ENCODE measurements at places on chromosomes 12 and 14.

DNA sequence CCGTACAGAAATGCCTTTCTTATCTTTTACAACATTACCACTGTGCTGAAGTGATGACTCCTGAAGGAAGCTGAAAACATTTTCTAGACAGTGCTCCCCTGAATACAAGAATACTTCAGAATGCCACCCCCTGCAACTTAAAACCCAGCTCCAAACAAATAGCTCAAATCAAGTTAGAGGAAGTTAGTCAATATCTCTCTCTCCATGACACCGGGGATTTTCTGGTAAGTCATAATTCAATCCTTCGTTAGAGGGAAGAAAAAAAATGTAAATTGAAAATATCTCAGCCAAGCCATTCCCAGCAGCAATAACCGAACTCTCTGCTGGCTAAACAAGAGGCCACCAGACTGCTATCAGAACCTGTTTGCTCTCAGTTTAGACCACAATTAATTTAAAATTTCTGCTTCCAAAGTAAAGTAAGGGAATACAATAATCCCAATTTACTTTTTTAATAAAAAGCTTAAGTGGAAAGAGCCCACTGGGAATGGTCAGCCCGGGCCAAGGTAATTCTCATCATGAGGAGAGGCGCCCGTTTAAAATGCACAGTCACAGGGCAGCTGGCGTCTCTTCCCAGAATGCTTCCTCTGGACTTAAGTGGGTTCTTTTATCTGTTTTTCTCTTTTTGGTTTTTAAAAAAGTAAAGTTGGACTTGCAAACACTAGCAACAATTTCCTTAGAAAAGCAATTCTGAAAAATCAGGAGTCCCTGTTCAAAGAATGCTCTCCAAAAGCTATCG is 710.1 kb upstream of the STXBP6 start:
- DNase-seq, result no peak

DNA sequence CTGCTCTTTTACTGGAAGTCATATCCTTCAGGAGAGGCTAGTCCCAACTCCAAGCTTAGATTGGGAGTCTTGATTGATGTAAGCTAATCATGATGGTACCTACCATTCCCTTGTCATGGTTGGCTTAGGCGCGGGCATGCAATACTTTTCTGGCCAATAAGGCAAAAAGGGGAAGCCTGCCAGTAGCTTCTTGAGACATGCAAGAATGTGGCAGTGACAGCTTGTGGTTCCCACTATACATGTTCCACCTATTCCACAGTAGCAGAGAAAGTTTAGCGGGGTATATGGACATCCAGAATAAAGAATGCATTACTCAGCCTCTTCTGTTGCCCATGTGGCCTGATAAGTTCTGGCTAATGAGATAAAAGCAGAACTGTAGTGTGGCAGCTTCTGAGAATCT is 55.0 kb downstream of the AP5M1 start:
- DNase-seq, result no peak

GRCh38 chr12:26982866-26983265 is 31.3 kb downstream of the TM7SF3 start:
- no peak for DNase-seq

- no peak for DNase-seq
Observed at GRCh38 chr14:81268016-81268416, 47.3 kb upstream of the GTF2A1 start.

- no peak for DNase-seq
Observed at GRCh38 chr12:92845329-92845728, 83.8 kb downstream of the EEA1 start.

- no peak for DNase-seq
Observed at GRCh38 chr14:68012871-68013270, 193.3 kb downstream of the RAD51B start.

DNA sequence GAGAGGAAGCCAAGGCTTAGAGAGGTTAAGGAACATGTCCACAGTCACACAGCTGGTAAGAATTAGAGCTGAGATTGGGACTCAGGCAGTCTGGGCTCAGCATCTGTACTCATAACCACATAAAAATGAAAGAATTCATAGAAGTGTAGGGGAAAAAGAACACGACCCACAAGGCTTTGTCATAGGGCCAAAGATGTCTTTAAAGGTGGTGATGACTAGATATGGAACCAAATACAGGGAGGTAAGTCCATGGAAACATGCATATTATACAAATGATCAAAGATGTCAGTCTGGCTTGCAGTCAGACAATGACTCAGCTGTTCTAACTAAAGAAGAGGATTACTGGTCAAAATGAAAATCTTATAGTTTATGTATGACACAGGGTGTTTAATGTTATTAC is 7.2 kb upstream of the SSPN start:
- no peak for DNase-seq

DNA sequence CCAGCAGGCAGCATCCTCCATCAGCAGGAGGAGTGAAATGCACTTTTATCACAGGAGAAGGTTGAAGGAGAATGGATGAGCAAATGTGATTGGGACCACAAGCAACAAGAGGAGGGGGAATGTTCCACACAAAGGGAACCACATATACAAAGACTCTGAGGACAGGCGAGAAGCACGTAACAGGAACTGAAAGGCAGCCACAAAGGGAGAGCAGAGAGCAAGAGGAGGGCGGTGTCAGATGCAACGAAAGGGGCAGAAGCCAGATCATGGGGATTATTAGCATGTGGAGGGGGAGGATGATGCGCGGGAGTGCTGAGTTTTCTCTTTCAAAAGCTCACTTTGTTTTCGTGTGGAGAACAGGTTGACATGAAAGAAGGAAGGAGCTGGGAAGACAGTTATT is 241.1 kb downstream of the SPTSSA start:
- DNase-seq, result no peak

GRCh38 chr12:103834942-103835341 is 6.1 kb downstream of the NT5DC3 start:
- no peak for DNase-seq

GRCh38 chr14:86091811-86092210 is 561.9 kb downstream of the FLRT2 start:
- no peak for DNase-seq

- no peak for DNase-seq
Observed at GRCh38 chr14:72305561-72305960, 373.3 kb downstream of the RGS6 start.

DNA sequence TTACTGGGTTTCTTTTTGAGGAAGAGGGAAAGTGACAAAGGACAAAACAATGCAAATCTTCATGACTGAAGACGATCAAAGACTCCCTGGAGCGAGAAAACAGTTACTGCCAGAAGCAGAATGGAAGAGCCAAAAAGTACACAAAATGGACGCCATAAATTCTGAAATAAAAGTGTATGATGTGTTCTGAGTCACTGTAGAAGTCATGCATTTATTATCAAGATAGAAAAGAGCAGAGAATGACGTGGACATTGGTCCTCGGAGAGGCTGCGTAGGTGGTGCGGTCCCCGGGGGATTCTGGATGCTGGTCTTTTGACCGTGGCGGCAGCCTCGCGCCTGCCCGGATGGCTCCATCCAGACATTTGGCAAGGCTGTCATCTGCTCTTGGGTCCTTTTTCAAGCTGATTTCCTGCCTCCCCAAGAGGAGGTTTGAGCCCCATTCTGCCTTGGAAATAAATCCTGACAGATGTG is 52.8 kb downstream of the C14orf132 start:
- DNase-seq, result no peak

- no peak for DNase-seq
Observed at GRCh38 chr14:103707329-103708263, 7.7 kb downstream of the XRCC3 start.

GRCh38 chr12:98260276-98260675 is 255.1 kb upstream of the TMPO start:
- DNase-seq, result no peak

DNA sequence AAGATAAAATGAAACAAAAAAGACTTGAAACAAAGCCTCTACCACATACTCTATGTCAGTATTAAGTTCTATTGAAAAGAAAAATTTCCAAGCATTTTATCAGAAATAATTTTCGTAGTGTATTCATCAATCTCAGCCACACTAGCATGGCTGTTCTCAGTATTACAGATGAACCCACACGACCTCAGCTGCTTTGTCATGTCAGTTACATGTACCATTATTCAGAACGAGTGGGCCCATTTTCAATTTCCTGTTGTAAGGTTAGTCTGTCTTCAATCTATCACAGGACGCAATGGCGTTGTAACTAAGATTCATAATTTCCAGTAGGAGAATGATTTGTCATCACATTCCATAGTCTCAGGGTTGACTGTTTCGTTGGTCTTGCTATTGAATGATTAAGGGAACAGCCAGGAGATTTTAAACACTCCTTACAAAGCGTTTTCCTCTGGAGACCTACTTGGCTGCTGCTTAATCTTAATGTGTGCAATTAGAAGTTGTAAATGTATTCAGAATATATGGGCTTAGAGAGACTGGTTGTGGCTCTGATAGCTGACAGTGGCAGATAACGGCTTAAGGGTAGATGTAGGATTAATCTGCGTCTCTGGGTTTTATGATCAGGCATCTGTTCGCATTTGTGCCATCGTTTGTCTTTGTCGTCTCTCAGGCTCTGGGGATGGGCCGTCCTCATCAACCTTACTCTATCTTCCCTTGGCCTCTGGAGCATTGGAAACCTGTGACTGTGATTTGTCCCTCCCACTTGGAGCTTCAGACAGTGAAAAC is 65.4 kb downstream of the GLT1D1 start:
- no peak for DNase-seq

DNA sequence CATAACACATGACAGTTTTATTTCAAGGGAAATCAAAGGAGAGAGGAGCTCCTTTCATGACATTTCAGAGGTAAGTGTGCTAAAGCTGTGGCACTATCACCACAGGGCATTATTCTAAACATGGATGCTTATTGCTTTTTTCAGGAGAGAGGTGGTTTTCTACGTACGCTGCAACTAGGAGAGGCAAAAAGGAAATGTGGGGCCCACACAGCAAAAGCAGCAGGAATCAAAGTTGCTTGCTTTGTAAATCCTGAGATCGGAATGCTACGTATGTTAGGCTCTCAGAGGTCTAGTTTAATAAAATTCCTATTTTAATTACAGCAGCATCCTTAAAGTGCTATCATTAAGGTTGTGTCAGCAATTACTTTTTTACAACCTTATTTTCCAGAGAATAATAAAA is 55.0 kb upstream of the GRIP1 start:
- DNase-seq, result no peak

- no peak for DNase-seq
Observed at GRCh38 chr14:29390081-29390832, 537.4 kb downstream of the PRKD1 start.

DNA sequence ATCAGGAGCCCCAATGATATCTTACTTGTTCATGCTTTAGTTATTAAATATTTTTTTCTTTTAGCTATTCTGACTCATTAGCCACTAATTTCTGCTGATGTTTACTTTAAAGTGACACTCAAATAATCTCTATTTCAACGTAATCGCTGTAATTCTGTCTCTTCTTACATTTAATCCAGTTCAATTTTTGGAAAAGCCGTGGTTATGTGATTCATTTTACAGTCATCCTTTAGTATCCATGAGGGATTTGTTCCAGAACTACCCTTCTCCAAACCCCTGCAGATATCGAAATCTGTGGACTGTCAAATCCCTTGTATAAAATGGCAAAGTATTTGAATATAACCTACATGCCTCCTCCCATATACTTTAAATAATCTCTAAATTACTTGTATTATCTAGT is 1103.4 kb downstream of the LRFN5 start:
- no peak for DNase-seq

DNA sequence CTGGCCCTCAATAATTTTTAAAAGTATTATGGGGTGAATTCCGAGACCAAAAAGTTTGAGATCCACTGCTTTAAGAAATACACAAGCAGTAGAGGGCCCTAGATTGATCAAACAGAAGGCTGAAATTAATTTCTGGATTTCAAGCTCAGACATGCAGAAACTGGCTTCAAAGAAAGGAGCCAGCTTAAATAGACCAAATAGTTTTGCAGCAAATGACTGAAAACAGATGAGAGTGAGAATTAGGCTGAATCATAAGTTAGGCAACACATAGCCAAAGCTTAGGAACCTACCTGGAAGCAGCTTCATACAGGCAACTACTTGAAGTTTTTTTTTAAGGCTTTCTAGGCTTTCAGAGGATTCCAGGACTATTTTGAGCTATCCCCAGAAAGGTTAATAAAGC is 12.4 kb downstream of the ATF7 start:
- no peak for DNase-seq

DNA sequence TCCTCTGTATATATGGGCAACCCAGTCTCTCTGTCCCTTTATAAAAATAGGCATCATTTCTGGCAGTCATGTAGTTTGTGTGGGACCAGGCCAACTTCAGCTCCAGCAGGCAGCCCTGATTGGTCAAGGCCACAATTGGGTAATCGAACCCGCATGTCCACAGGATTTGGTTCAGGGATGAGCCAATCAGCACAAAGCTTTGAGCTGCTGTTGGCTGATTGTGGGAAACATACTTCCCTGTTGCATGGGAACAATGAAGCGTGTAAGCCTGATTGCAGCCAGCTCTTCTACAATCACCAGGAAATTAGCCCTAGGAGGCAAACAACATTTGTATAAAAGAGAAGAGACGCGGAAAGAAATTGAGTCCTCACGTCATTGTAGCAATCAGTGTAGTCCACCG is 328.6 kb downstream of the PCNX1 start:
- DNase-seq, result no peak

DNA sequence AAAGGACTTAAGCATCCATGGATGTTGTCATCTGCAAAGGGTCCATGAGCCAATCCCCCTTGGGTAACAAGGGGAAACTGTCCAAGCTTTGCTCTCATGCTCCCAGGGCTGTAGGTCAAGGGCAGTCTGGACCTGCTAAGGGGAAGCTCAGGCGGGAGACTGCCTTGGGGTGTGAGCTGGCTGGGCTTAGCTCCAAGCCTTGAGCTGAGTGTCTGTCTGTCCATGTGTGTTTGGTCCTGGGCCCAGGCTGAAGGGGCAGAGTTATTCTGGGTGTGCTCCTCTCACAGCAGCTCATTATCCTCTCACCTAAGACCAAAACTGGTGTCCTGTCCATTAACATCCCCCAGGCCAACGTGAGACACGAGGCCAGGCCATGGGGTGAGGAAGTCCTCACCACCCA is 274.8 kb downstream of the SLC15A4 start:
- DNase-seq, result no peak

DNA sequence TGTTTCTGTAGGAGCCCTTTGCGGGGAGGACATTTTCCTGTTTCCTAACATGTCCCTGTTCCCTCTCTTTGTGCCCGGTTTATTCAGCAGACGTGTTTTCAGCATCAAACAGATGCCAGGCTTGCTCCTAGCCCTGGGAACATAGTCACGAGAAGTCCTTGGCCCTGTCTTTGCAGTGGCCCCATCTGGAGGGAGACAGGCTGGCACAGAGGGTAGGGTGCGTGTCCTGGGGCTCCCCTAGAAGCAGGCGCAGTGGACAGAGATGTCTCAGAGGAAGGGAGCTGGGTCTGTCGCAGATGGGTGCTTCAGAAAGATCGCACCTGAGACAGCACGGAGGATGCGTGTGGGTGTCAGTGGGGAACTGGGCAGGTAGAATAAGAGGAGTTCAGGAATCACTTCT is 75.0 kb upstream of the DYNC1H1 start:
- DNase-seq, result no peak

DNA sequence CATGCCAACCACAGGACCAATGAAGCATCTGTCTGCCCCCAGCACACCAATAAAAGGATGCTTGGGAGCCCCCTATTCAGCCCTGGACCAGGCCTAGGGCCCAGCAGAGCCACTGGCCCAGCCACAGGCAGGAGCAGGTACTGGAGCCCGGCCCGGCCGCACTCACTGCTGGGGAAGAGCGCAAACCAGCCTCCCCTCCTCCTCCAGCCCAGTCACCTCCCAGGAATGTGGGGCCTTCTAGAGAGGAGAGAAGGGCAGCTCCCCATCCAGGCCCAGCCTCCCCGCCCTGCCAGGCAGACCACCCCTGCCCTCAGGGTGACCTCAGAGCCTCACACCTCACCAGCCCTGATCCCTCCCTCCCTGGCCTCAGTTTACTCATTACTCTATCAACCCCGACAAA is 56.2 kb downstream of the CCNK start:
- DNase-seq, result no peak
